B cell (primary cell): ENCODE measurements at places on chromosomes 5 and 9.

DNA sequence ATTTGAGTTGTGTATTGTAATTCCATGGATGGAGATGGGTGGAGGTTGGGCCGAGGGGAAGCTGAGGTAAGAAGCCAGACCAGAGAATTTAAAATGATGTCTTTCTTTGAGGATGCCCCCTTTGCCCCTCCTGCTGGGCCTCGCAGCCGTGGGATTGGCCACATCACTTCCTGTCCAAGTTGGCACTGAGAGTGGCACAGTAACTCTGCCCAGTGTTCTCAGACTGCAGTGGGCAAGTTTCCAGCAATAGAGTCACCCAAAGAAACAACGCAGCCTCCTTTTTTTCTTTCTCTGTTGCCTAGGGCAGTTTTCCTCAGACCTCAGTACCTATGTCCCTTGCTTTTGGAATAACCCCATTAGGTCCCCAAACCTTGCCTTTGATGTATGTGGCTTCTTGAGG lies 306.6 kb upstream of the DMRT1 start:
- H3K4me3 ChIP-seq: no peak overlapping the region
- no peak for DNase-seq
- H3K4me1 ChIP-seq: no peaks in the 10 kb centered on the region
- no peak overlapping the region for H3K27ac ChIP-seq

DNA sequence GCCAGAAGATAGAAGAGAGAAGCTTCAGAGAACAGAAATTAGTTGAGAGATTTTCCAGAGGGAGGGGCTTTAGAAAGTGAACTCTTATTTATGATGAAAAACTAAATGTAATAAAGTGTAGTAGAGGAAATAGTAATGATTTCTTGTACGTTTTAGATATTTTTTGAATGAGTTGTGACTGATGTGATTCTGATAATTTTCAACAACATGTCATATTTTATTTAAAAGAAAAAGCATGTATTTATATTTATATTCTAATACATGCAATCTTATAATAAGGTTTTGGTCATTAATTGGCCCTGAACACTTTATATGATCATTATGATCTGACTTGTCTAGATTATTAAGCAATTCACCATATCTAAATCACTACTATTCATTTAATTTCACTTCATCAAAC lies 735.2 kb upstream of the CDH9 start:
- no peaks in the 10 kb centered on the region for H3K36me3 ChIP-seq
- no peak for DNase-seq
- no peak overlapping the region for H3K27ac ChIP-seq
- H3K27me3 ChIP-seq: no peaks in the 10 kb centered on the region

GRCh38 chr5:97844797-97845196 lies 661.8 kb upstream of the RIOK2 start:
- H3K4me3 ChIP-seq: no peak overlapping the region
- H3K27me3 ChIP-seq: no peaks in the 10 kb centered on the region
- H3K27ac ChIP-seq: no peak overlapping the region
- no peak for DNase-seq
- no peaks in the 10 kb centered on the region for H3K4me1 ChIP-seq
- no peaks in the 10 kb centered on the region for H3K36me3 ChIP-seq

DNA sequence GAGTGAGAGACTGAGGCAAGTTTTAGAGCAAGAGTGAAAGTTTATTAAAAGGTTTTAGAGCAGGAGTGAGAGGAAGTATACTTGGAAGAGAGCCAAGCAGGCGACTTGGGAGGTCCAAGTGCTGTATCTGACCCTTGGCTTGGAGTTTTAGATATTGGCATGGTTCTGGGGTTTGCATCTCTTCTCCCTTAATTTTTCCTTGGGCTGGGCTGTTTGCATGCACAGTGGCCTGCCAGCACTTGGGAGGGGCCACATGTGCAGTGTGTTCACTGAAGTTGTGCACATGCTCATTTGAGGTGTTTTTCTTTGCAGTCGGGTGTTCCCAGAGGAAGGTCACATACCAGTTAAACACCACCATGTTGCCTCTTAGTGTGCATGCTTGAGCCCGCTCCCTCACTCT lies 464.1 kb downstream of the DMRT2 start:
- H3K27me3 ChIP-seq: no peaks in the 10 kb centered on the region
- no peaks in the 10 kb centered on the region for H3K36me3 ChIP-seq
- DNase-seq: no peak
- no peaks in the 10 kb centered on the region for H3K4me1 ChIP-seq

DNA sequence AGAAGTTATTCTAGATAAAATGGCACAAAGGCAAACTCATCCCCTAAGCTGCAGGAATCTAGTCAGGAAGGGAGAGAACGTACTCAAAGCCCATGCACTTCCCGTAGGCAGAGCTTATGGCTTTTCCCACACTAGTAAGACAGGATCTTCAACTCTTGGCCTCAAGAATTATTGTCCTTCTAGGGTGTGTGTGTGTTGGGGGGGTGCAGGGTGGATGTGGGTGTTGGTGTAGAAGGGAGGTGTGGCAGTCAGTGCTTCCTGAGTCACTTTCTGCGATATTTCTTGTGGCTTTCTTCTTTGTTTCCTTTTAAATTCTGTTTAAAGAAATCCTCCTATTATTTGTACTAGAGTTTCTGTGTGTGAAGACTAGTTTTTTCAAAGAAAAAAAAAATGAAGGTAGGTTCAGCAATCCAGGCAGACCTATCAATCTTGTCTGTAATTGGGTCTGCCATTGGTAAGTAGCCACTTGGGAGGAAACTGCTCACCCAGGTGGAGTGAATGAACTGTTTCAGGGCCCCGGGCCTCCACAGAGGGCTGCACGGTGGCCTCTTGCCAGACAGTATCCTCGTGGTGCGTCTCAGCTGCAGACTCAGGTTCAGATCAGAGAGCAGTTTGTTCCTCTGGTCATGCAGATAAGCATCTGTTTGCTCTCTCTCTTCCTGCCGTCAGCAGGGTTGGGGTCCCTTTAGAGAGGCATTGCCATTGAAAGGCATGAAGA lies 131.9 kb downstream of the NPR3 start:
- H3K36me3 ChIP-seq: no peaks in the 10 kb centered on the region
- H3K4me1 ChIP-seq: no peaks in the 10 kb centered on the region
- H3K27me3 ChIP-seq: no peaks in the 10 kb centered on the region
- DNase-seq: no peak
- no peak overlapping the region for H3K4me3 ChIP-seq
